ENCODE measurements at places on chromosomes 7 and 10.

DNA sequence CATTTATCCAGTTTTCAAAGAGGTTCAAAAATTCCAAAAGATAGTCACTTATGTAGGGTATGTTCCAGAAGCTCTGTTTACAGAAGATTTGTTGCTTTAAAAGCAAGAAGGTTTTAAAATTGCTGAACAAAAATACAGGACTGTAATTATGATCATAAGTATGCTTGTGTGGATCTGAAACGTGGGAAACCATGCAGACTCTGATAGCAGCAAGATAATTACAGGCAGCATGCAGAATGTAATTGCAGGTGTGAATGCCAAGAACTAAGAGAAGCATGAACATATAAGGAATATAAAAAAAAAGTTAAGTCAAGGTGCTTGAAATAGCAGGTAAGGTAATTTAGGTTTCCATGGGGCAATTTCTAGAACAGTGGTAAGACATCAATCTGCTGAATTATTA lies 405.7 kb downstream of the ARL4A start:
- no peak for DNase-seq

DNA sequence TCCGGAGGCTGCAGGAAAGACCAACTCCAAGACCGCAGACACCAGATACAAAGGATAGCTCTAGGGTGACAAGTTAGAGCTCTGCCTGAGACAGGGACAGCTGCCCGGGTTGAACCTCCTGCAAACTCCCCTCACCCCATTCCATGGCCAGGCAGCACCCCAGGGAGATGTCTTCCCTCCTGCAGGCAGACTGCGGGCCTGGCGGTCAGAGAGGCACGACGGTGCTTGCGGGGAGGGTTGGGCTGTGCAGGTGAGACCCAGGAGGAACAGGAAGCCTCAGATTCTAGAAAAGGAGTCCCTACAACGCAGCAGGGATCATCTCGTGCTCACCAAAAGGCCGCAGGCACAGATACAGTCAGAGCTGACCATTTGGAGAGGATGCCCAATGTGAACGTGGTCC lies 34.6 kb downstream of the CARD11 start:
- no peak for DNase-seq

DNA sequence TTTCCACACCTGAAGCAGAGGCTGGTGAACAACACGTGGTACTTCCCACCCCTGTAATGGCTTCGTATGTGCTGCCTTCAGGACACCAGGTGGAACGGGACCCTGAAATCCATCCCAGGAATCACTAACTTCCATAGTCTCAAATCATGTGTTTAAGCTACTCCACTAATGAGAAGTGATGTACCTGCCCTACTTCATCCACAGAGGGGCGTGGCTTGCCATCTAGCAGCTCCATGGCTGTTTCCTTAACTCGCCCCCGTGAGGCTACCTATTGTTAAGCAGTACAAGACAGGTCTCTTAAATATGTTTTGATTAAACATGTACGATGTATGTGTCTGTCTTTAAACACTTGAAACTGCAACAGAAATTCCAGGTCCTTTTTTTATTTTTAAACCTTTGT lies 31.8 kb downstream of the ARL3 start:
- DNase-seq, result no peak

- DNase-seq, result no peak
Observed at GRCh38 chr10:95867866-95868265, 39.9 kb upstream of the CC2D2B start.

DNA sequence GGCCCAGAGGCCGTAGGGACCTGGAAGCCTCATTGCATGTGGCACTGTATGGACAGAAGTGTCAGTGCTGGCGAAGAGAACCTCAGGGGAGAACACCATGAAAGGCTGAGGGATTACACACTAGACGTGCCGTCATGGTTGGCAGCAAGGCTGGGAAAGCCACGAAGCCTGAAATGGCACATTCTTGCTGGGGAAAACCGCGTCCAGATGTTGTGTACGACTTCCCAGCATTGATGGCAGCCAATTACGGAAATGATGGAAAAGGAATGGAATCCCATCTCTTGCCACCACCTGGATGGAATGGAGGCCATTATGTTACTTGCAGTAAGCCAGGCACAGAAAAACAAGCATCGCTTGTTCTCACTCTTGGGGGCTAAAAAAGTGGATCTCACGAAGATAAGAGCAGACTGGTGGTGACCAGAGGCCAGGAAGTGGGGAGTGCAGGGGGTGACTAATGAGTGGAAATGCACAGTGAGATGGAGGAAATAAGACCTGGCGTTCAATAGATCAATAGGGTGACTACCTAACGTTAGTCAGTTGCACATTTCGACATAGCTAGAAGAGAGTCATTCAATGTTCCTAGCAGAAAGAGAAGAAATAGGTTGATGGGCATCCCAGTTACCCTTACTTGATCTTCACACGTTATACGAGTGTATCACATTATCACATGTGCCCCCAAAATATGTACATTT lies 14.6 kb upstream of the PWWP2B start:
- peak; percentile 29 for DNase-seq

DNA sequence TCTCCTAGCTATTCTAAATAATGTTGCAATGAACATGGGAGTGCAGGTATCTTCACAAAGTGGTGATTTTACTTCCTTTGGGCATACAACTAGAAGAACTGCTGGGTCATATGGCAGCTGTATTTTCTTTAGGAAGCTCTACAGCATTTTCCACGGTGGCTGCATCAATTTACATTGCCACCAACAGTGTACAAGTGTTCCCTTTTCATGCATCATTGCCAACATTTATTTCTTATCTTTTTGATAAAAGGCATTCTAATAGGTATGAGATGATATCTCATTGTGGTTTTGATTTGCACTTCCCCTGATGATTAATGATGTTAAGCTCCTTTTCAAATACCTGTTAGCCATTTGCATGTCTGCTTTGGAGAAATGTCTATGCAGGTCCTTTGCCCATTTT lies 52.6 kb downstream of the NT5C2 start:
- no peak for DNase-seq

DNA sequence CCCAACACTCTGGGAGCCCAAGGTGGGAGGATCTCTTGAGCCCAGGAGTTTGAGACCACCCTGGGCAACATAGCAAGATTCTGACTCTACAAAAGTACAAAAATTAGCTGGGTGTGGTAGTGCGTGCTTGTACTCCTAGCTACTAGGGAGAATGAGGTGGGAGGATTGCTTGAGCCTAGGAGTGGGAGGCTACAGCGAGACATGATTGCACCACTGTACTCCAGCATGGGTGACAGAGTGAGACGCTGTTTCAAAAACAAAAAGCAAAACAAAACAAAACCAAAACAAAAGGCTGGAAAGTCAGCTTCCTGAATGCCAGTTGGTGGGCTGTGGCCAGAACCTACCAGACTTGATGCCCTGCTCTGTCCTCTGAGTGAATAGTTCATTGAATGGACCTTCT lies 242.8 kb downstream of the PHTF2 start:
- DNase-seq, result no peak

- DNase-seq, result no peak
Observed at GRCh38 chr7:99011706-99012404, 132.1 kb downstream of the SMURF1 start.

GRCh38 chr7:157559596-157560257 lies 222.9 kb downstream of the DNAJB6 start:
- no peak for DNase-seq

GRCh38 chr10:77771450-77771849 lies 133.8 kb upstream of the KCNMA1 start:
- no peak for DNase-seq

DNA sequence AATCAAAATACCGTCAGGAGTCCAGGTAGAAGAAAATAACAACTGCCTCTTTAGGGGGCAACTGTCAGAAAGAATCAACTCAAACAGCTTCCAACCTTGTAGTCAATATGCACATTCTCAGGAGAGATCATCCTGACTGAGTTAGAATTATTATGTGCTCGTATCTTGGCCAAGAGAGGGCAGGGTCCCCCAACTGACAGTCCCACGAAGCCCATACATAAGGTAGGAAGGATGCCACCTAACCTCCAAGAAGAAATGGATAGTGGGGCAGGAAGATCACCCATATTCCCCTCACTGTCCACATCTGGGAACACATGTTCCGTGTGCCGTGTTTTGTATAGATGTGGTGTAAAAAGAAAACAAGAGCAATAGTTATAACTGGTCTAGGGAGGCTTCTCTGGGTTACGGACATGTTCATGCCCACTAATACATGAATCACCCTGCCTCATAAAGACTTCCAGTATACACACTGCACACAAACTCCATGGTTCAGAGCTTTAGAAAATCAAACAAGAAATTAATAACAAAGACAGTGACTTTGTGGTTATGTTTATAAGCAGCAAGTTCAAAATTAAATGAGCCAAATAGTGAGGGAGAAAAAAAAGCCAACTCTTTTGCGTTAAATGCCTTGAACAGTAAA lies 295.6 kb downstream of the FGFR2 start:
- no peak for DNase-seq

DNA sequence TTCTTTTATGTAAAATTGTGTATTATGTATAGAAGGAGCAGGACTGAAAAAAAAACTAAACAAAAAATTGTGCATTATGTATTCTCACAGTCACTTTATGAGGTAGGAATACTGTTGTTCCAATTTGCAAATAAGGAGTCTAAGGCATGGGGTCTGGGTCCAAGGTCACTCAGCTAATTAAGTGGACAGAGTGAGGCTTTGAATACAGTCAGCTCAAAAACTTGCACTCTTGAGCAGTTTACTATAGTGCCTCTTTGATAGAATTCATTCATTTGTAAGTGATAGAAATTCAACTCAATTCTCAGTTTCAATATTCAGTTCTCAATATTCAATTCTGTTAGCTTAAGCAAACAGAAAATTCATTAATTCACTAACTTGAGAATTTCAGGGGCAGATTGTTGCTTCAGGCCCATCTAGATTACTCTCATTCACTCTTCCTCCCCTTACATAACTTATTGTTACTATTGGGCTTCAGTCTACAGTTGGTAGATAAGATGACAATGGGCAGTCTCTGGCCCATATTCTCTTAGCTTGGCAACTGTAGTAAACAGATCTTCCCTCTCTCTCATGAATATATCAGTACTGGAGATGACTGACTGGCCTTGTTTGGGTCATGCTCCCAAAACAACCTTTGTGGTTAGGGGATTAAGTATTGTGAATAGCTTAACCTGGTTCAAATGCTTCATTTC lies 86.6 kb downstream of the BTAF1 start:
- DNase-seq, result no peak

DNA sequence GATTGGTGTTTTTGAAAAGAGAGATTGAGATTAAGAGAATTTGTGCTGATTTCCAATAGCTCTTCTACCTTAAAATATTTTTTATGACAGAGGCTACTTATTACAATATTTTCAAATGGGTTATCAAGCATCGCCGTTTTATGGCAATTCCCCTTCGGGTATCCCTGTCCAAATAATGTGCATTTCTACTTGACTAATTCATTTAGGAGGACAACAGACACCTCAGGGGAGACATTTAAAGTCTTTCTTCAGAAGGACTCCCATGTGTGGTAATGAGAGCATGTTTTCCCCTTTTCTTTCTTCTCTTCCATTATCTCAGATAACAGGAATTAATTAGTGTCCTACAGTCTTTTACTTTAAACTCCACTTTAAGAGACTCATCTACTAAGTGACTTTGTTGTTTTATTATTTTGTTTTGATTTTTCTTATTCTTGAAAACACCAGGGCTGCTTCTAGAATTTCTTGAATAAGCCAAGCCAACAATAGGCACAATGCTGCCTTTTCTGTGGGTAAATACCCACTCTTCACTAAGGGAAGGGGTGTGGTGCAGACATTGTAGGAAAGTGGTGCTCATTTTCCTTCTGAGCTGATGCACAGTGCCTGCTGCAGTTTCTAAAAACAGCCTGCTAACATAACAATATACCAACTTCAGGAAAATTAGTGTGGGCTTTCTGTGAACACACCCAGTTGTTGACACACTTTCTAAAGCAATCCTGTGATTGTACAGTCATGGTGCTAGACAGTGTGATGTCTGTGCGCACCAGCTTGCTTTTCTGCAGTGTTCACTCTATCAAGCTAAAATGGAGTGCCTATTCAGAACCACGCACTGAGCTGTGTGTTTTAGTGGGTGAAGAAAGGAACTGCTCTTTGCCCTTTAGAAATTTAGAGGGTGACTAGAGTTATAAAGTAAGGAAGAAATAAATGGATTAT lies 597.7 kb downstream of the NRG3 start:
- no peak for DNase-seq

- peak; percentile 71 for DNase-seq
Observed at GRCh38 chr7:142711746-142712616, 37.3 kb upstream of the PRSS1 start.

- no peak for DNase-seq
Observed at GRCh38 chr7:30596721-30597120, 2.0 kb downstream of the GARS1 start.

- no peak for DNase-seq
Observed at GRCh38 chr7:133376514-133376913, 123.6 kb downstream of the EXOC4 start.

DNA sequence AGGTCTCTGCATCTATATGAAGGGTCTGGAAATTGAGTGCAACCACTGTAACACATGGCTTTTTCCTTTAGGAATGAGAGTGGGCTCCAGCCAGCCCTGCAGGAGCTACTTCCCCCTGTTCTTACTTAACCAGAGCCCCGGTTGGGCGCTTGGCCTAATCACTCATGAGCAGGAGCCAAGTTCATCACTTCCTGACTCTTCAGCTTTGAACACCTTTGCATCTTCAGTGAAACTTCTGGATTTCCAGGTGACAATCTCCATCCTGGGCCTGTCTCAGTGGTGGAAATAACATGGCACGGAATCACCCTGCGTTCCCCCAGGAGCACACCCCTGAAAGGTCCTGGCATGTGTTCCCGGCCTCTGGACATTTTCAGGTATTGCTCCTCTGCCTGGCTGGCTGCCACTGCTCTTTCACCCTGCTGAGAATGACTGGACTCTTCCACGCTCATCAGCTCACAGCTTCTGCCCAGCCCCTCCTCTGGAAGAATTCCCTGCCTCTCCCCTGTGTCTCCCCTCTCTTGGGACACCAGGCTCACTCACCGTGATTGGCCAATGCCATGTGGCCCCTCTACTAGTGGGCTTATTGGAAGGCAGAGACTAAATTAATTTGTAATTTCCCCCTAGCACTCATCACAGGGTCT lies 229.1 kb upstream of the GRB10 start:
- no peak for DNase-seq

GRCh38 chr10:128614016-128614605 lies 487.9 kb upstream of the MKI67 start:
- no peak for DNase-seq

GRCh38 chr7:150942591-150943452 lies 35.3 kb downstream of the KCNH2 start:
- DNase-seq, result peak; percentile 44

- DNase-seq, result peak; percentile 30
Observed at GRCh38 chr10:95260397-95260881, 30.4 kb downstream of the PDLIM1 start.

DNA sequence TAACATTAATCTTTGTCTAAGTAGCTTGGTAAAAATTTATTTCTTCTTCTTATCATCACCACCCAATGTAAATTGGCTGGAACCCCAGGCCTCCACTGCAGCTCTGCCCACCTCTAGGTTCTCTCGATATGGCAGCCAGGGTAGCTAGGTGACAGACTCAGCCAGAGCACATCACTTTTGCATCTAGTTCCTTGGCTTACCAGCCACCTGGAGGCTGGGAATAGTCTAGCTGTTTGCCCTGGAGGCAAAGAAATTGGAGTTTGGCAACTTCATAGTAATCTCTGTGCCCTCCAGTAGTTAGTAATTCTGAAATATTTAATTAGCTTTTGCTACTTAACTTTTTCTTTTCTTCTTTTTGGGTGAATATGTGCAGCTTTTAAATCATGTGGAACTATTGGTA lies 9.4 kb downstream of the IFRD1 start:
- no peak for DNase-seq

Measured in hematopoietic multipotent progenitor cell treated with erythropoietin and hydrocortisone succinate and interleukin-3 and kit ligand, for 4 days (in vitro differentiated cells).